Caudate nucleus (tissue), 63 donors: ENCODE measurements at places on chromosomes 2 and 18.

GRCh38 chr2:64514008-64514407 is 10.1 kb upstream of the AFTPH start:
- DNase-seq, result no peak

DNA sequence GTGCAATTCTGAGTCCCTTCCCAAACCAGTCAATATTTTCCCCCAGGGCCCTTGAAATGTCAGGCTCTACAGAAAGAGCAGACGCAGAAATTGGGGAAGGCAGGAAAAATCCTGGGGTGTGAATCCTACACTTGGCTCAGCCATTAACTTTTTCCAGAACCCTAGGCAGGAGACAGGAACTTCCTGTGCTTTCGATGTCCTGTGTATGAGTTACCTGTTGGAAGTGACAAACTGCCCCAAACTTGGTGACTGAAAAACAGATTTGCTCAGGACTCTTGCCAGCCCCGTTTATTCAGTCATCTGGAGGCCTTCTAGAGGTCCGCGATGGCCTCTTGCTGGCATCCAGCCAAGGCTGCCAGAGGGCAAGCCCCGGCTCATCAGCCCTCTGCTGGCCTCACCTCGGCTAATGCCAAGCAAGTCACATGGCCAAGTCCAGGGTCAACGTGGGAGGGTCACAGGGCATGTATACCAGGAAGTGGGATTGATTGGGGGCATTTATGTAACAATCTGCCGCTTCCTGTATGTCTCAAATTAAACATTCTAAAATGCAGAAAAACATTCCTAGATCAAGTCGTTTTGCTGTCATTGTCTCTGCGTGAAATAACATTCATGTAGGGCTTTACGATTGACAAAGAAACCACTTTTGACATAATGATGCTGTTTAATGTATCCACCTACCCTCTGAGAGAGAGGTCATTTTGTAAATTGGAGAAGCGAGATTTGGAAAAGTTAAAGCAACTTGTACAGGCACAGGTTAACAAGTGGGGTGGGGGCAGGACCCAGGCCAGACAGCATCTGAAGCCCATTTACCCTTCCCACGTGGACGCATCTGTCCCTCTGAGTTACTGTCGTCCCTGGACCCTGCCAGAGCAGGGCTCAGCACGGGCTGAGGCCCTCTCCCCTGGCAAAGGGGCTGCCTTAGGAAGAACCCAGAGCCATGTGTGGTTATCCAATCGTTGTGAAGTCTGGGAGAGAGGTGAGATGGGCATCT is 179.4 kb downstream of the INHBB start:
- DNase-seq, result no peak

DNA sequence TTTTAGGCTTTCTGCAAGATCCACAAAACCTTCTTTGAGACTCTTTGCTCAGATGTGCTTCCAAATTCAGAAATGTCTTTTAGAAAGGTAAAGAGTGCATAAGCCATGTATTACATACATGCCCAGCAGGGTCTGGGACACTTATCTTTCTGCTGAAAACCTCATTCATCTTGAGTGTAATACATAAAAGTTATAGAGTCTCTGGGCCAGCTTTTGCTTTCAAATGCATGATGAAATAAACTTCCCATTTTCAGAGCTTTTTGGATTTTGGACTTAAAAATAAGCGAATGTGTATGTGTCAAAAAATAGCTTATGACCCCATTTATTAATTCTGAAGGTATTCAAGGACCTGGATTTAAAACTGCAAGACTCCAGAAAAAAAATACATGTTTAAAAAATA is 8.0 kb downstream of the CYRIA start:
- no peak for DNase-seq

DNA sequence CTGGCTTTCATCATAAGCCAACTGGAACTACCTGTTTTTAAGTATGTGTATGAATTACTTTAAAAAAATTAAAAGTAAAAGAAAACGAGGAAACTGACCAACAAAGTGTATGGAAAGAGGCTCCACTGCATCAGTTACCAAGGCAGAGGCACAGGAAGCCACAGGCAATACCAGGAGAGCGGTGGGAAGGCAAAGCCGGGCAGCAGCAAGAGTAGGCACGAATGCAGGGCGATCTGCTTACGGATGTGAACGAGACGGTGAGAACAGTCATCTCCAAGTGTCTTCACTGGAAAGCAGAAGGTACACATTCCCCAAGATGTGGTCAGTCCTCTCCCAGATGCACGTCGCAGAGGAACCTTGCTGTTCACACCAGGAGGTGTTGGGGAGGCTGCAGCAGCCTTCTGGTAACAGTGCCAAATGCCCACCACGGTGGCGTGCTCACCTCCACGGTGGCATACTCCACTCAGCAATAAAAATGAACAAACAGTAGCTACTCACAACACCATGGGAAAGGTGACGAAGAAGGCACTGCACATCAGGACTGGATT is 43.1 kb downstream of the HS6ST1 start:
- no peak for DNase-seq

- no peak for DNase-seq
These were observed 199.1 kb downstream of the FAM210A start for GRCh38 chr18:13527256-13527655.

- no peak for DNase-seq
These were observed 57.3 kb downstream of the UNC50 start for GRCh38 chr2:98665677-98666076.

- DNase-seq, result no peak
These were observed 123.6 kb upstream of the EFEMP1 start for GRCh38 chr2:56047136-56047535.

DNA sequence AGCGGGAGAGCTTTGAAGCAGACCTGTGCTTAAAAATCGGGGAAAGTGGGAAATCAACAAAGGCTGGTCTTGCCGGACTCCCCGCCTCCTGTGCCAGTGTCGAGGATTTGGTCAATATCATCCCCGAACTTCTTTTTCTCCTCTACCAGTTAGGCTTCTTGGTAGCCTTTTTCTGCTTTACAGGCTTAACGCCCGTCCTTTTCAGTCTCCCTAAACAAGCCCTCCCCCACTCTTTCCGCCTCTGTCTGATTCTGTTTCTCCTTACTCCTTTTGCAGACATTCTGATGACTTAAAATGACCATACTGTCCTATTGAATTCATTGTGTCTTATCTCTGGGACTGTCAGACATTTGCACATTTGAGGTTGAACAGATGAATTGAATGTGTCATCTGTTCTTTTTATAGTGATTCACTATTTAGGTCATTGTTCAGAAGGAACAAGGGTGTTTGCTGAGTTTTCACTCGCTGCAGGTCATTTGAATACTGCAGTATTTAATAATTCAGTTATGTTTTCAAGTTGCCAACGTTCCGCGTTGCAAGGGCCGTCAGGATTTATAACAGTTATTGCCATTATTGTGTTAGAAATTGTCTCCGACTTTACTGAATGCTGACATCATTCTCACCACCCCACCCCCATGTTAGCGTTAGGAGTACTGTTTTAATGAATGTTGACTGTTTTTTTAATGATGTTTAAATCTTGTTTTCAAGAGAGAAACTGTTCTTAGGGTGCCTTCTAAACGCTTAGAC is 1.1 kb downstream of the ITGAV start:
- no peak for DNase-seq
